ENCODE measurements at places on chromosomes 5 and 9.

DNA sequence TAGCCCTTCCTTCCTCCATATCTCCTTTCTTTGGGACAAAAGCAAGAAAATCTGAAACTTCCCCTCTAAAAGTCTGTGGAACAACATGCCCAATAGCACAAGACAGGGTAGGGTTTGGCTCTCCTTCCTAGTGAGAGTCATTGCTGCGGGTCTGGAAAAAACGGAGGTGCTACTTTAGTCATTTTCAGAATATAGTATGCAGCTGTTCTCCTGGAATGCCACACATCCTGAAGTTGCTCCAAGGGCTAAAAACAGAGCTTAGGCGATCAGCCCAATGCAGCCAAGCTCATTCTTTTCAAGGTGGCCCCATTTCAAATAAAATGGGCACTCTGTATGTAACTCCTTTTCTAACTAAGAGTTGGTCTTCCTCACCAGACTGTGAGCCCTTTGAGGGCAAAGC is 39.5 kb upstream of the MYOT start:
- ATAC-seq = no peak

DNA sequence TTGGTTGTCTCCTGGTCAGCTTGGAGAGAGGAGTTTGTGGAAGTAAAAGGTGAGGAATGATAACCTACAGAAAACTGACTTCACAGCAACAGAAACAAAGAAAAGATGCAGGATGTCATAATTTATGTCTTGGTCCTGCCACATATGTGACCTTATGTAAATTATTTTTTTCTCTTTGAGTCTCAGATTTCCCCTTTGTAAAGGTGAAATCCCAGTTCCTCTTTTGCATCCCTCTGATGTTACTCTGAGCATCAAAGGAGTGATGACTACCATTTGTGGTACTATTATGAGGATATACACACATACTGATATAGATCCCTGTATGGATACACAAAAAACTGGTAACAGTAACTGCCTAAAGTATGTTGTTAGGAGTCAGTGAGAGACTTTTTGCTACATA is 1.4 kb upstream of the THG1L start:
- ATAC-seq = no peak

DNA sequence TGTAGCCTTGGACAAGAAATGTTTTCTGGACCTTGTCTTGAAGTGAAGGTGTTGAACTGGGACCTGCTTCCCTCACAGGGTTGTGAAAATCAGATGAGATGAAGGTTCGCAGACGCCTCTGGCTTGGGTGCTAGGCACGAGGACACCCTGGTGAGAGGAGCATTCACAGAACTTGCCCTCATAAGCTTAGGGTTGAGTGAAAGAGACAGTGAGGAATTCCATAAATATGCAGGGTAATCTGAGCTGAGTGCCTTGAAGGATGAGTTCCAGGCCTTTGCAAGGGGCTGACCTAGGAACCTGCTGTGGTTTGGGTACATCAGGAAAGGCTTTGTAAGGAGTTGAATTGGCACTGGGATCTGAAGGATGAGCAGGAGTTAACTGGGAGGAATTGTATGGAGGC is 75.7 kb upstream of the SAP30L start:
- no peak for ATAC-seq

- ATAC-seq = no peak
These were observed 124.6 kb downstream of the SNCAIP start for GRCh38 chr5:122436615-122437014.

DNA sequence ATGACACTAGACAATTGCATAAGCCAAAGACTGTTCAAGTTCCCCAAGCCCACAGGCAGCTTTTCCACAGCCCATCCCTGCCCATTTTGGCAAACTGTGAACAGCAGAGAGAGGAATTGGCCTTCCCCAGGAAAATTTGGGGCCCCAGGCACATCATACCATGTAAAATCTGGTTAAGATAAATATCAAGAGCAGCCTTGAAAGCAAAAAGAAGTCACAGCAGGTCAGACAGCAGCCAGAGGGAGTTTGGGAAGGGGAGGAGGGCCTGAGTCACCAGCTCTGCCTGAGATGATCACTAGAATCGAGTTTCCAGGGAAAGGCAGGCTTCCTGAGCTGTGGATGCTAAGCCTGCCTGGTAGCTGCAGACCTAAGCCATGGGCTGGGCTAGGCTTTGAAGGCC is 179.2 kb downstream of the RFK start:
- ATAC-seq = no peak

- no peak for ATAC-seq
These were observed 105.4 kb downstream of the LPAR1 start for GRCh38 chr9:110932863-110933262.

DNA sequence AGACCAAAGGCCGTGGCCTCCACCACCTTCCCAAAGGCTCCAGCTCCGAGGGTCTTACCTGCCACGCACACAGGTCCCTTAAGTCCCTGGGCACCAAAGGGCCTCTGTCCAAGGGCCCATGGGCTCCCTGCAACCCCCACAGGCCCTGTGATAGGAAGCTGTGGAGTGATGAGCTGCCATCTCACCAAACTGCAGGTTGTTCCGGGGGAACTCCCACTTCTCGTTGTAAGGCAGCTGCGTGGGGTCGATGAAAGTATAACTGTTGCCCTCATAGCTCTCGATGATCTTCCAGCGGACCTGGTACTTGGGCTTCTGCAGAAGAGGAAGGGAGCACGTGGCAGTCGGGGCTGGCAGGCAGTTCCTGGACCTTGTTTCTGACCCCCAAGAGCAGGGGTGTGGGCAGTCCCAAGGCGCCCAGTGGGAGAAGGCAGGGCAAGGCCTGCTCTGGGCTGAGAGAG is 24.8 kb downstream of the CSF1R start:
- no peak for ATAC-seq

DNA sequence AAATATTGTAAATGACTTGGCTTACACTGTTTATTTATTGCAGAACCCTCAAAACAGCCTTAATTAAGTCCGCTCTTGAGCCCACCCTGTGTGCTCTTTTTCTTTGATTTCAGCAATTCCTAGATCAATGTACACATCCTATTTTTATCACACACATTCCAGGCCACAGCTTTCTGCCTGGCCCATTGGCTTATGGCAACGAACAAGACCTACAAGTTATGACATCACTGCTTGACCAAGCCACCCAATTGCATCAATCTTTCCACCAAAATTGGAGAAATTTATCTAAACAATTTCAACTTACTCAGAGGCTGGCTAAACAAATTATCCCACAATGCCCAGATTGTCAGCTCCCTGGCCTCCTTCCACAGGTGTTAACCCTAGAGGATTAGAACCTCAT is 158.4 kb downstream of the CPLANE1 start:
- no peak for ATAC-seq

- no peak for ATAC-seq
These were observed 275.0 kb downstream of the ARHGEF28 start for GRCh38 chr5:73901043-73901442.

DNA sequence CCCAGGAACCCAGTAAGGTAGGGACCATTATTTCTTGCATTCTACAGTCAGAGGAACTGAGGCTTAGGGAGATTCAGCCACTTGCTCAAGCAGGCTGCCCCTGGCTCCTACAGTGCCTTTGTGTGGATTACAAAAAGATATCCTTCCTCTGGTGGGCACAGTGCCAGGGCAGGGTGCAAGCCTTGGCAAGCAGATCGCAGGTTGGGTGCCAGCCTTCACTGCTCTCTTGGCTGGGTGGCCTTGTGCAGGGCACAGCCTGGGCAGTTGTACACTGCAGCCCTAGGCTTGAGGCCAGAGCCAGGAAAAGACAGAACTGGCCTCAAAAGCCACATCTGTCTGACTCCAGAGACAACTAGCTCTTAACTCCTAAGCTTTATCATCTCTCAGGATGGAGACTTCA is 15.0 kb downstream of the DOCK2 start:
- ATAC-seq = no peak

- peak; percentile 84 for ATAC-seq
These were observed 359.0 kb downstream of the SLIT3 start for GRCh38 chr5:168941901-168942300.

DNA sequence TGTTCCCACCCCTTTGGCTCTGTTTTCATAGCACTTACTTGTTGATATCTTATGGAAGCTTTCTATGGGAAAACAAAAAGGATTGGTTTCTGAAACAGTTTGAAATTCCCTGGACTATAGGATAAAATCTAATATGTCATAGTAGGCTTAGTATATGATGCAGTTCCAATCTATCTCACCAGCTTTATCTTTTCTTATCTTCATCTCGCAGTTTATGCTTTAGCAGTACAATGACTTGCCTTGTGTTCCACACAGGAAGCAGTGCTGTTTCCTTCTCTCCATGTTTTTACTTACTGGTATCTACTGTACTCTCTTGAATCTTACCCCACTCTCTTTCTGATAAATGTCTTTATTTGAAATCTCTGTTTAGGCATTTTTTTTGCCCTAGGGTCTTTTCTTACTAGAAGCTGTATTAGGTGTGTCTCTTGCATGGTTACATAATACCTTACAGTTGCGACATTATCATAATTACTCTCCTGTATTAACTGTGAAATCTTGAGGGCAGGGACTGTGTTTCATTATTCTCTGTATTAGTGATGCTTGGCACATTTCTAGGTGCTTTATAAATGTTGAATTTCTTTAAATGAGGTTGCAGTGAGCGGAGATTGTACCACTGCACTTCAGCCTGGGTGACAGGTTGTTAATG is 76.3 kb downstream of the FOCAD start:
- ATAC-seq = no peak

Data from motor neuron (in vitro differentiated cells).